ENCODE measurements at places on chromosomes 13 and 19.

DNA sequence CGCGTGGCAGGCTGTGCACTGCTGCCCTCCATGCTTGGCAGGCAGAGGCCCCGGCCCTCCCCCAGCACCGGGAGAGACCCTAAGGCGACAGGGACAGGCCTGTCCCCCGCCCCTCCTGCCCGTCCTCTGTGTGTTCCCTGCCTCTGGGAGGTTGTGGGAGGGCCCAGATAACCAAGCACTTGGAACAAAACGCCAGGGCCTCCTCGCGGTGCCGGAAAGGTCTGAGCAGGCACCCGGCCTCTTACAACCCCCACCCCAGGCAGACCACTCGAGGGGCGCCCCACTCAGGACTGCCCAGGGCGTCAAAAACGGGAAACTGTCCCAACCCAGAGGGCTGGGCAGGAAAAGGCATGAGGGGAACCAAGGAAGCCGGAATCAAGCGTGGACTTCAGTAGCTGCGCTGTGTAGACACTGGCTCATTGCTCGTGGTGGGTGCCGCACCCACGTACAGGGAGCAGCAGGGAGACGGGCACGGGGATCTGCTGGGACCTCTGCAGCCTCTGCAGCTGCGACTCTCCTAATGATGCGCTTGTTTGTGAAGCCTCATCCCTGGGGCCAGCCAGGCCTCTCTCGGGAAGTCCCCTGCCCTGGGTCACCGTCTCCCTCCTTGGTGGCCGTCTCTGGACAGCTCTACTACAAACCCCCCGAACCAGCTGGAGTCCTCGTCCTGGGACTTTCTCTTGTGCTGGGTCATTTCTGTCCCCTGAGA is 20.0 kb downstream of the GNA11 start:
- DNase-seq = no peak

DNA sequence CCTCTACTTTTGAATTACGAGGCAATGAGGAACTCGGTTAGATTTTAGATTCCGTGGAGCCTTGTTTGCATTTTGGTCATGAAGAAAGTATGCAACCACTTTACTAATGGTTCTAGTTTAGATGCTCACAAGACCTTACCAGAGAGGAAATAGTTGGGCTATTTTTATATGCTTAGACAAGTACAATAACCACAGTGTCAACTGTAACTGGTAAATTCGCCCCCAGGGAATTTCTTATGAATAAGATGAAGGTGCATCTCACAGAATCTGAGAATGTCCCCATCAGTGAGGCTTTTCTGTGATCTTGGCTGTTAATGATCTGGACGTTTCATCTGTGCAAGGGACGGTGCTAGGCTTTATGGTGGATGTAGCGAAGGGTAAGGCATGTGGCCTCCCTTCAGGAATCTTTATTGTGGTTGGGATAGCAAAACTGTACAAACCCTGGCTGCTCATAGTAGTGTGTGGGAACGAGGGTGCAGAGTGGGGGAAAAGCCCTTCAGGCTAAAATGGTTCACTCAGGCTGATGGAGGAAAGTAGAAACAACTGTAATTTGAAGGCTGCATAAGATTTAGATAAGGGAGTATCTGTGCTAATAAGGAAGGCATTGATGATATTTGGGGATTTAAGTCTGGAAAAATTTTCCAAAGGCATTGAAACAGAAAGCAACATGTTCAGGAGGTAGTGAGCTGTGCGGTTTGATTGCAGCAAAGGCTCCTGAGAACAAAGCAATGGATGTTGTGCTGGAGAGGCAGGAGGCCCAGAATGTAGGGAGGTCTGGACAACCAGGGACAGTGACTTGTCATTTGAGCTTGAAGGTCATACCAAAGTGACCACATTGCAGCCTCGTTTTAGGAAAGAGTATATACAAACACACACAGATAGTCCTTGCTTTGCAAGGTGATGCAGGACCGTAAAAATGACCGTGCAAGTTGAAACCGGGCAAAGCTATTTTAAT is 28.4 kb downstream of the UBAC2 start:
- no peak for DNase-seq

GRCh38 chr13:101967216-101967615 is 434.6 kb downstream of the FGF14 start:
- no peak for DNase-seq

- DNase-seq = no peak
Measured at GRCh38 chr13:38223089-38223488, 126.6 kb upstream of the UFM1 start.

- DNase-seq = no peak
Measured at GRCh38 chr13:97946951-97947588, 6.4 kb upstream of the IPO5 start.

GRCh38 chr13:45826731-45827130 is 24.8 kb downstream of the SIAH3 start:
- no peak for DNase-seq

GRCh38 chr13:79749566-79749965 is 268.6 kb downstream of the NDFIP2 start:
- no peak for DNase-seq

DNA sequence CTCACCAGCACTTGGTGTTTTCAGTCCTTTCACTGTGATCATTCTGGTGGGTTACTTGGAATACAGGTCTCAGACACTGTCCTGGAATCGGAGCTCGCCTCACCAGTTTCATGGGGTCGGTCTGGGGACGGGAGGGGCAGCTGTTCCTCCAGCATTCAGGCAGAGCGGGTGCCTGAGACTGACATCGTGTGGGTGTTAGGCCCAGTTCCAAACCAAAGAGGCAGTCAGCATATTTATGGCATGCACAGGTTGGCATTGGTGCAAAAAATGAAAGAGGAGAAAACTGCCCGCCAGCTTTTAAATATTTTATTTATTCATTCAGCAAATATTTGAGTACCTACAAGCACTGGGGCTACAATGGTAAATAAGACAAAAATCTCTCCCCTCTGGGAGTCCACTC is 20.1 kb downstream of the PLEKHF1 start:
- no peak for DNase-seq

Data from NCI-H1930 (cell line).